NCI-H187 (cell line): ENCODE measurements at places on chromosomes 6 and 20.

DNA sequence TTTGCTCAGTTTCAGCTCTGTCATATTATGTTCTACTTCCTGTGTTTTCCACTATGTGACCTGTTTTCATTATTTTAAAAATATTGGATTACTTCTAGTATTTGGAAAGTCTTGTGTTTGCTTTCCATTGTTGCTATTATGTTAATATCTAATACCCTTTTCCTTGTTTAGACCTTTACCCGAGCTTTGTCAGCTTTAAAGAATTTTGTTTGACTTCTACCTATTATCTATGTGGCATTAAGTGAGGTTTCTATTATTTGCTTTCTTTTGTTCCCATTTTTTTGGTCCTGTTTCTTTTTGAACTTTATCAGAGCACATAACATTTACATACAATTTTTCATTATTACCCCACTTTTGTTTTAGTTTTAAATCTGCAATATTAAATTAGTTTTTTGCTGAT is 202.7 kb downstream of the MANEA start:
- DNase-seq, result no peak

DNA sequence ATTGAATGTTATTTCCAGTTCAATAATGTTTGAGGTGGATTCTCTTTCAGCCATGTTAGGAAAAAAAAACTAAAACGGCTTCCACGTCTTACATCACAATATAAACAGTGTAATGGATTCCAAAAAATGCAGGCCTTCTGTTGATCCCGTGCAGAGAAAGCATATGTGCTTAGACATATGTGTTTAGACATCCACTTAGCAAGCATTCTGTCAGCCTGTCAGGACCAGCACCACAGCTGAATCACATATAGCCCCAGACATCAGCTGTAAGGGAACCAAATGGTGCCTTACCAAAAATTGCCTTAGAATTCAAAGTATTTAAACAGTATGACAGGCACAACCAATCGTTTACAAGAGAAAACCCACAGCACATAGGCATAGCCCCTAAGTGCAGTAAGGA is 304.9 kb downstream of the EYA4 start:
- no peak for DNase-seq

DNA sequence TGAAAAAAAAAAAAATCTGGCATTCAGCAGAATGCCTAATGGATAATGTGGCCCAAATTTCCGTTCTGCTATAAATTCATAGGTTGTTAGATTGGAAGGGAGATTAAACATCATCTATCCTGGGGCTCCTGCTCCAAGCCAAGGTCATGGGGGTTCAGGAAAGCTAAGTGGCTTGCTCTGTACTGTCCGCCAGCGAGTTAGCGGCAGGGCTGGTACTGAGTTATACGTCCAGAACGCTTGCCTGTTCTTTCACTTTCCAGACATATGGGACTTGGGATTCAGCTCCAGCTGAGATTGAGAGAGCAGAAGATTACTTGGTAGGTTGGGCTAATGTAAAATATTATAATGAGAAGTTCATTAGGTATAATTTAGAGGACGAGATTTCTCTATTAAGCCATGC is 858 bp downstream of the RWDD1 start:
- DNase-seq, result no peak

DNA sequence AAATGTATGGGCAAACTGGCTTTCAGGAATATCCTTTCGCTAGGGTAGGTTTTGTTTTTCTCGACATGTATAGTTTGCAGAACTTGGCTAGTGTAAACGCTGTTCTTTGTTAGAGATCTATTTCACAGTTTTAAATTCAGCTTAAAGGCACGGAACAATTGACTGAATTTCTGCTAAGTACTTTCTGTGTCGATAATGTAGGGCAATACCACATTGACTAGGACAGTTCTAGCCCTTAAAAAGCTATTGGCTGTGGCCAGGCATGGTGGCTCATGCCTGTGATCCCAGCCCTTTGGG is 92.8 kb downstream of the CEP57L1 start:
- no peak for DNase-seq

- no peak for DNase-seq
Measured at GRCh38 chr20:22453244-22454080, 130.9 kb downstream of the FOXA2 start.

GRCh38 chr6:109187399-109188114 is 92.2 kb downstream of the CEP57L1 start:
- peak; percentile 4 for DNase-seq

DNA sequence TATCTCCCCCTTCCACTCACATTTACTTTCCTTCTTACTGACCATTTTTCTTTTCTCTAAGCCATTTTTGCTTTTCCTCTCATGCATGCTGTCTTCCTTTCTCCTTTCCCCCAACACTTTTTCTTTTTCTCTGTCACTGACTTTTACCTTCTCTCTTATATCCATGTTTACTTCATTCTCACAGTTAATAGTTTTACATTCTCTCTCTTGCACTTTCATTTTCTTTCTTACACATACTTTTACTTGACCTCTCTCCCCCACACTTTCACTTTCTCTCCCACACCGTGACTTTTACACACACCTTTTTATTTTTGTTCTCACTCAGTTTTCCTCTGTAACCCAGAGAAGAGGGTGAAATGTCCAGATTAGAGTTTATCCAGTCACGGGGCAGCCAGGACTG is 636.3 kb downstream of the PTPRT start:
- DNase-seq, result no peak

DNA sequence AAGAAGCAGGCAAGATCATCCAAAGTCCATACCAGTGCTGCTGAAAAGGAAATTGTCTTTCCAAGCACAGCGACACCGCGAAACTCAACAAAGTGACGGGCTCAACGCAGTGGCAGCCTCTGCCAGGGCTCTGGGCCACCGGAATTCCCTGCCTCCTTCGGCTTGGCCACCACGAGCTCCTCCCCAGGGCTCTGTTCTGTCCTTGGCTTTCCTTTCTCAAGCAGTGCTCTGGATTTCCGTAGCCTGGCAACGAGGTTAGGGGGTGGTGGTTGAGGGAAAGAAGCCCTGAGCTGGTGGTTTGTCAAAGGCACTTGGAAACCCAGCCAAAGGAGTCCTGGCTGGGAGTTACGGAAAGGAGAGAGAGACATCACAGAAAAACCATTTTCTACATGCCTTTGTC is 31.2 kb downstream of the PRR18 start:
- DNase-seq, result no peak

GRCh38 chr6:147625946-147626345 is 117.5 kb downstream of the SAMD5 start:
- no peak for DNase-seq

DNA sequence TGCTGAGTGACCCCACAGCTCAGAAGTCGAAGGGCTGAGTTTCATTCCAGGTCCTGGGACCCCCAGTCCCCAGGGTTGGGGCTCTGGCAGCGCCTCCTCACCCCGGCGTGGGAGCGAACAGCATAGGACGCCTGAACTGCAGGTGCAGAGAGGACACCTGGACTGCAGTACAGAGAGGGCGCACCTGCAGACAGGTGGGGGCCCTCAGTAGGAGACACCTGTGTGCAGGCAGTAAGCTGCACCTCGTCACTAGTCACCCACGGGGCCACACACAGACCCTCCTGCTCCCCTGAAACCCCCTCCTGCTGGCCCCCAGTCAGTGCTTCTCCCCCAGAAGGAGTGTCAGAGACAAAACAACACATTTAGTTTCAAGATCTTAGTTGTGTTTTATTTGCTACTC is 8.6 kb upstream of the NKAIN4 start:
- DNase-seq, result no peak

- no peak for DNase-seq
Measured at GRCh38 chr6:133710826-133711225, 178.1 kb upstream of the TCF21 start.
